ENCODE measurements at places on chromosomes 6 and 20. TPM values are rescaled to one million over a fixed set of nuclear protein-coding genes. Genes with fewer than 3 reads are reported as not detected.

- DNase-seq: no peak
Measured at GRCh38 chr20:40704828-40705227, 15.8 kb upstream of the MAFB start.

PRL gene
- polyA plus RNA-seq: not detected

CALHM5 gene
- 3.3 TPM for polyA plus RNA-seq

RIPOR3 gene
- 1.7 TPM for polyA plus RNA-seq

DNA sequence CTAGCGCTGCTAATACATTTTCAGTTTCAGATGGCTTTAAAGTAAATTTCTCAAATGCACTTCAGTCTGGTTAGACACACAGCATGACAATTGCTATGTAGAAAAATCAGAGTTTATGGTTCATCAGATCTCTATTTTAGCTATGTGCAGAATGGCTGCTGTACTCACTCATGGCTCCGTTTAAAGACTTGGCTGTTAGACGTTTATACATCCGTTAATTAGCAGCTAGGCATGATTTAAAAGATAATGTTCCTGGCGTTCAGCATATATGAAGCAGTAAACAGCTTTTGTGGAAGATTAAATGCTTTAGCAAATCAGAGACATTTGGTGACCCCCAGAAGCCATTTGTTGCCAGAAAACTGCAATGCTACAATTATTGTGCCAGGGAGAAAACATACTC is 350.0 kb upstream of the MANEA start:
- DNase-seq: no peak

DNA sequence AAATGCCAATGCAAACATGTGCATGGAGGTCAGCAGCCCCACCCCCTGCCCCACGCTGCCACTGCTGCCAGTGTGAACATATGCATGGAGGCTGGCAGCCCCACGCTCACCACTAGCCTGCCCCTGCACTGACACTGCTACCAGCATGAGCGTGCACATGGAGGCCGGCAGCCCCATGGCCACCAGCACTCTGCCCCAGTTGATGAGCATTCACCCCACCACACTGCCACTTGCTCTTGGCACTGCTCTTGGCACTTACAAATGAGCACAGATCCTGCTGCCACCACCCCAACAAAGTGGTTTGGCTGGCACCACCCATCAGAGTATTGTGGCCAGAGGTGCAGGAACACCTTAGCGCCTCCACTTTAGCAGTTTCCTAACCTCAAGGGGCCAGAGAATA is 174.1 kb downstream of the KHDC1L start:
- DNase-seq: no peak

Data from IMR-90 (cell line).